ENCODE measurements at places on chromosomes 4 and X.
A peak's percentile ranks its signal among the peaks of the same experiment; 100 is the strongest.

DNA sequence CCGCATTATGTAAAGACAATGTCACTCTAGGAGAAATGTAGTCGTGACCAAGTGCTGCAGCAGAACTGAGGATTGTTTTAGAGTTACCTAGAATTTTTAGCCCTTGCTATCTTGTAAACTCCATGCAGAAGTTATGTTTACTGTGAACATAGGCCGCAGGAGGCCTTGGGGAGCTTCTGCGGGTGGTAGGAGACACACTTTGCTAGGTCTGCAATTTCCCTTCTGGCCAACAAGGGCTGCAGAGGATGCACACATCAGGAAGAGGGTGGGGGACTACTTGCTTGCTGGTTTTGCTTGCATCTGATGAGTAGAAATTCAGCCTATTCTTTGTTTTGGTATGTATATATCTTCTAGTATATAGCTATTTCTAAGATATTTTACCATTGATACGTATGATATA, 23.1 kb downstream of the BANK1 start:
- DNase-seq: no peak

DNA sequence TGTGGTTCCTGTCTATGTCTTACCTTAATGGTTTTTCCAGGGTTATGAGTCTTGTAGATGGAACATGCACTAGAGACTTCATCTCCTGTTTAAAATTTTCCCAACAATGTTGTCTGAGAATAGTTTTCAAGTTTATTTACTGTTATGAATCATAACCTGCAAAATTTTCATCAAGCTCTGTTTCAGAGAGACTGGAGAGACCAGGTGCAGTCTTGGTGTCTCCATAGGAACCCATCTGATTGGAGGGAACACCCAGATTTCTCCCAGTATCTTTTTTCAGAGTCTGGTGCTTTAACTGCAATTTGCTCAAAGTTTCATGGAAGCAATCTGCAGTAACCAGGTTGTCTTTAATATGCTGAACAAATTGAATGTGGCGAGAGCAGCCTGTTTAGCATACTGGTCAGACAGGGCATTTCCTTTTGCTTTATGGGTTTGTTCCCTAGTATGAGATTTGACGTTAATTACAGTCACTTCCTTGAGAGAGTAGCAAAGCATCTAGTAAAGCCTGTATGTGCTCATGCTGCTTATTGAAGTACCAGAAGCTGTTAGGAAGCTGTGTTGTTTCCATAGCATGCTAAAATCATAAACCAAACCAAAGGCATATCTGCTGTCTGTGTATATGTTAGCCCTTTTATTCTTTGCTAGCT, 18.8 kb upstream of the VSIG1 start:
- DNase-seq: no peak

- DNase-seq: no peak
These were observed 47.7 kb downstream of the EVC start for GRCh38 chr4:5758741-5759140.

- no peak for DNase-seq
These were observed 302.0 kb downstream of the FRMPD4 start for GRCh38 chrX:12440246-12440645.

DNA sequence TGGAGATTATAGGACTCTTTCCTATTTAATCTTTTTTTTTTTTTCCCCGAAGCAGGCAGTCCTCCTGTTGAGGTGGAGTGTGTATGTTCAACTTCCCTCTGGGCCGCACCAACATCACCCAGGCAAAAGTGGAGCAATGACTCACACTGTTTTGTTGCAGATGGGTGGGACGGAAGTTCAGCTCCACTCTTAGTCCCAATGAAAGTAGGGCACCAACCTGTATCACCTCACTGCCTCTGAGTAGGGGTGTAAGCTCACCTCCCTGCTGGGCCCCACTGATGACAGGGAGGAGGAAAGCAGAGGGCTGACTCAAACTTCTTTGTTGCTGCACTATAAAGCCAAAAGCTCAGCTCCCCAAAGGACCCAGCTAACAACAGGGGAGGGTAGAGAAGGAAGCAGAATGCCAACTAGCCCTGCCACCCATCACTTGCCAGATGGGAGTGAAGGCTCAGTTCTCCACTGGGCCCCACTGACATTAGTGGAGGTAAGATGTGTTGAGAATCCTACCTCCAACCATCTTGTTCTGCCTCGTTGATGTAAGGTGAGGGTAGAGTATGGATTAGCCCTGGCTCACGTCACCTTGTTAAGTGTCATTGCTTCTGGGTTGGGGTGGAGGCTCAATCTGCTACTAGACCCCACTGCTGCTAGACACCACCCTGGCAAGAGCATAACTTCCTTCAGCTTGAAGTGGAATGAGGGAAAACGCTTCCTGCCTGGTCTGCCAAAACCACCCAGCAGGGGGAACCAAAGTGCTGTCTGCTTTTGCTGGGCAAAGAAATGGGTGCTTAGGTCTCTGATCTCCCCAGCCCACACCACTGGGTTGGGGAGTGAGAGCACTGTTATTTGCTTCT, 14.1 kb downstream of the RPS6KA3 start:
- DNase-seq: peak; percentile 67

DNA sequence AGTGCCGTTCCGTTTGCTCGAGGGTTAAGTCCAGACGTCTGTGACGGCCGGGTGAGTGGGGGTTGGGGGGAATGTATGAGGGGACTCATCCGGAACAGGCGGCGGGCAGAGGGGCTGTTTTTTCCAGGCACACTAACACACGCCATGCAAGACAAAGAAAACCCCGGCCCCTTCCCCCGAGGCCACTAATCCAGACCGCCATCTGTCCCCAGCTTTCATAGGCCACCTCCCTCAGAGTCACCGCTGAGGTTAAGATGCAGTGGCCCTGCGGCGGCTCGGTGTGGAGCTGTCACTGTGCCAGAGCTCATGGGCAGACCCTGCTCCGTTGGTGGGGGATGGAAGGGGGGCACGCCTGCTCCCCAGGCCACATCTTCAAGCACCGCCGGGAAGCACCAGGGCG, 34.1 kb downstream of the SORCS2 start:
- no peak for DNase-seq

DNA sequence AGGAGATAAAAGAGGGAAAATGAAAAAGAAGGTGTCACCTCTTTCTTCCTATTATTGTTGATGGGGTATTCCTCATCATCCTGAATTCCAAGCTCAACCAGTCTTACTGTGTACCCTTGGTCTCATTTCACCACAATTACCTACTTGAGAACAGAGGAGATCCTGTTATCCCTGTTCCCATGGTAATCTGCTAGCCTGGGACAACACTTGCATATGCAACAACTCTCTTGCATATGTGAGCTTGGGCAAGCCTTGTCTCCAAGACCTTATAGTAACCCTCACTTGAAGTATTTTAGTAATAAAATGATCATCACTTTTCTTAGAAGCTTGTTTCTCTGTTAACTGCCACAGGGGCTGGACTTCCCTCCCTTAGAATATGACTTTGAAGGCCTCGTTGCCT, 253.7 kb downstream of the NAP1L3 start:
- DNase-seq: no peak

DNA sequence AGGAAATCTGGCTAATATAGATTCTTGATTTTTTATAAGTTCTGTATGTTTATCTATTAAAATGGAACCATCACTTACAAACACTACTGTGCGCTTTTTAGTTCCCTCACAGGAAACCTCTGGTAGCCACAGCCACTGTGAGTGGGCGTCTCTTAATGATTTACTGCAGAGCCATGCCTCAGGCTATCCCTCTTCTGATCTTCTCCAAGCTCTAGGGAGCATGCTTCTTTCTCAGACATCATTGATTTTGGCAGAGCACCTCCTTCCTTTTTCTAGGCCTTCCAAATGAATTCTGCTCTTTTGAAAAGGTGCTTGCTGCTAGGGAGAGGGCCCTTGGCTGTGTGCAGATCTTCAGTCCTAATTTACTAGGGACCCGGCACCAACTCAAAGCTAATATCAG, 61.1 kb upstream of the STS start:
- DNase-seq: no peak

DNA sequence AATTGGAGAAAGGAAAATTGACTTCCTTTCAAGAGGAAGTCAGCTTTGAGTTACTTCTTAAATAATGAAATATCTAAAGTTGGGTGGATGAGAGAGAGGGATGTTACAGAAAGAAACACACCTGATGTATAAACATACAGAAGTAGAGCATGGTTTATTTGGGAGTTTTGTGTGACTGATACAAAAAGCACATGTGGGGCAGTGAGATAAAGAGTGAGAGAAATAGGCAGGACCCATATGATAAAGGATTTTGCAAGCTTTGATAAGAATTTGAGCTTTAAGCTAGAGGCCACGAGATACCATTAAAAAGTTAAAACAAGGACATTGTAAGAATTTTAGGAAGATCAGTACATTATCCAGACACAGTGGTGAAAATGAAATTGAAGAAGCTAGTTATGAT, 263.3 kb upstream of the GPRIN3 start:
- no peak for DNase-seq

GRCh38 chrX:20026278-20026677, 35.4 kb upstream of the BCLAF3 start:
- DNase-seq: no peak

GRCh38 chr4:92303621-92304027, at the start of gene GRID2:
Gene GRID2, plus strand, starts transcription at chr4:92303966.
- DNase-seq: no peak

DNA sequence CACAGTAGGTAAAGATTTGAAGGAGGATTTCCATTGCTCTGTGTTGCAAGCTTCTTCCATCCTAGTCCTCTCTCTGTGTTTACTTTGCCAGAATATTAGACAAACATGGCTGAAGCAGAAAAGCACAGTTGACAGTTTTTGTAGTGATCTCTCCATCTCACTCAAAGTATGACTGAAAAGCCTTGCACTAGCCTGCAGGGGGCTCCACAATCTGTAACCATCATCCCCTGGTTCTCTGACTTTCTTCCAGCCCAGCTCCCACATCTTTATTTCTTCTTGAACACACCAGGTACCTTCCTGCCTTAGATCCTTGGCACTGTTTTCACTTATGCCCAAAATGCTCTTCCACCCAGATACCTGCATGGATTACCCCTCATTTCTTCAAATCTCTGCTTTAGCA, 34.1 kb upstream of the HHIP start:
- DNase-seq: no peak

GRCh38 chrX:109760209-109760921, 27.3 kb upstream of the ACSL4 start:
- no peak for DNase-seq

DNA sequence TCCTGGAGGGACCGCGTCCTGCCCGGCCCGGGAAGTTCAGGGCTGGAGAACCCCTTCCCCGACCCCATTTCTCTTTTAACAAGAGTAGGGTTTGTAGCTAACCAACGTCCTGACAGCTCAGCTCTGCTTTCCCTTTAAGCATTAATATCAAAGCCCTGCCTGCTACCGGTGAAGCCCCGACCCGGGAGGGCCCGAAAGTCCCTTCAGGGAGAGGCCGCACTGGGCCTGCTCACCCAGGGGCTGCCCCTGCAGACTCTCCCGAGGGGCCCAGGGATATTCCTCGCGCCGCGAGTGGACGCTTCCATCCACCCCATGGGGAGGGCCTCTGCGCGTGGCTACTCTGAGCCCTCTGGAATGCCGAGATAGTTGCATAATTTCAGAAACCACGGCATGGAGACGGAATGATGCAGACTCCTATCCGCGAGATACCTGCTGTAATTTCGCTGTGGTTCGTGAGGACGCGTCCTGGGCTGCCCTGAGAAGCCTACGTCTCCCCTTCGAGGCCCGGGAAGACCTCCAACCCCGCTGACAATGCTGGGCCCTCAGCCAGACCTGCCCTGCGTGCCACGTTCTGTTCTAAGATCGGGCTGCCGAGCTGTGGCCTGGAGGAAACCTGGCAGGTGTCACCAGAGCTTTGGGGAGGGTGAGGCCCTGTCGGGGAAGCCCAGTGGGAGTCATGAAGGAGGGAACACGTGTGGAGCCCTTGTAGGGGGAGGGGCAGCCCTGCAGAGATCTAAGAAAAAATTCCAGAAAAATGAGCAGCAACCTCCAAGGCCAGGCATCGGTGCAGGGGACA, 999 bp upstream of the CTBP1 start:
- DNase-seq: peak; percentile 40

DNA sequence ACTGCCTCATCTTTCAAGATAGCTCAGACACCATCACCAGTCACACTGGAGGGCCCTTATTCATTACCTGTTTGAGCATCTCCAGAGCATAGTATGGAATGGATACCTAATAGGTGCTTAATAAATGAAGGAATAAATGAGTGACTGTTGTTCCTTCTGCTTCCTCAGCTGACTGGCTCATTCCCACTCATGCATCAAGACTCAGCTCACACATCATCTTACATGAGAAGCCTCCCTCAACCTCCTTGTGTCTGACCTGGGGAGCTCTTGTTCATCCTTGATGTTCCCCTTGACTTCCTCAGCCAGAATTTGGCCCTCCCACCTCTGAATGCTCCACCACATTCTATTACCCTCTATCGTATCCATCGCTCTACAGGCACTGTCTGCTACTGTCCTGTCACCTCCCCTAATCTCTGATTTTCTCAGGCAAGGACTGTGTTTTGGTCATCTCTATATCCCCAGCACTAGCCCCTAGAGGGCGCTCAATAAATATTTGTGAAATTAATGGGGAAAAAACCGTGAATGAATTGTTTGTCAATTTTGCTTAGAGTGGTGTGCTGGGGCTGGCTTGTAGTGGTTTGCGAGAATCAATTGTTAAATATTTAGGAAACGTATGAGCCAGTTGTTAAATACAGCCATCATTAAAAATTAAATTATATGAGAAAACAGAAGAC, 88.3 kb downstream of the NHSL2 start:
- DNase-seq: no peak

DNA sequence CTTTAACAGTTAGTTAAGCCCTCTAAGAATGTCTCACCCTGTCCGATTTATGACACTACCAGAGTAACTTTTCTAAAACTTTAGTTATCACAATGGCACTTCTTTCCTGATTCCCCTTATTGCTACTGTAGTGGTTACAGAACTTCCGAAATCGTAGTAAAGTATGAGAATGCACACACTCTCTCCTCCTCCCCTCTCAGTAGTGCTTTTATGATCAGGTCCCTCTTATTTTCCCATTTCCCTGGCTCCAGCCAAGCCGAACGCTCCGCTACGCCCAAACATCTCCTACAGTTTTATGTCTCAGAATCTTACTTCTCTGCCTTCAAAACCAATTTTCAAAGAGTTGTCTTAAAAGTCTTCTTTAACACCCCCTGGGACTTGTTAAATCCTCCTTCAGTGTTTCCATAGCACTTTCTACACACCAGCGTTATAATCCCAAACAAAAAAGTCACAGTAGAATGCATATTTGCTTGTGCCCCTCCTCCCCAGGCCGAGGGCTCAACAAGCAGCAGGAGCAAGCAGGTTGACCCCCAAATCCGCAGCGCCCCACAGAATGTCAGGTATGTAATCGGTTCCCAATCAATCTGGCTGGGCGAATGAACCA, 671 bp downstream of the HPF1 start:
- no peak for DNase-seq
